HT-29 (cell line): ENCODE measurements at places on chromosomes 13 and 19. TPM values are rescaled to one million over a fixed set of nuclear protein-coding genes. Genes with fewer than 3 reads are reported as not detected.
A peak's percentile ranks its signal among the peaks of the same experiment; 100 is the strongest.

The ONECUT3 gene
- not detected in 2 replicates for total RNA-seq

The PALM3 gene
- 0.08 and 0.20 TPM in 2 replicates for total RNA-seq

The TNPO2 gene
- total RNA-seq = 24.5 TPM in 2 replicates

The DIRAS1 gene
- total RNA-seq = not detected in 2 replicates

The KCTD15 gene
- 25.4 and 28.1 TPM in 2 replicates for total RNA-seq

The TEX29 gene
- not detected in 2 replicates for total RNA-seq

DNA sequence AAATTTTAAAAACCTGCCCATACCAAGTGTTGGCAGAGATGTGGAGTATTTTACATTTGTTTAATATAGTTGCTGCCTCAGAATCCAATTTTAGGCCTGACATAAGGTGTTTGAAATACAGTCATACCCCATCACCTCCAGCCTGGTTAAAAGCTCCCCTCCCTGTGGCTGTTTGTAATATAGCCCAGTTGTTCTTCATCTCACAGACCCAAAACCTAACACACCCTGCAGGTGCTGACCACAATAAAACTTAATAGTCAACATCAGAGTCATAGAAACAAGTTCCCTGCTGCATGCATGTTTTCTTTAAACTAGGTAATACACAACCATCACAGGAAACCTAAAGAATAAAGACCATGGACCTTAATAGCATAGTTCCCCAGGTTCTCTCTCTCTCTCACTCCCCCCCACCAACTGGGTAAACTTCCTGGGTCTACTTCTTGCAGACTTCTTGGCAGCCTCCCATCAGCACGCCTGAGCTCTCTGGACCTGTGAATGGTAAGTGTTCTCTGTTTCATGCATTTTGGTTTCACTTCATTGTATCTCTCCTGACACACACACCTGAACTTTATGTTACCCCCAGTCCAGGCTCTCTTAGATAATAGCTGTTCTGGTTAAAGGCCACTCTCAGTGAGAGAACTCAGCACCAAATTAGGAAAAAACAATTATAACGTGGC, 1369.9 kb downstream of the EFNB2 start:
- DNase-seq = no peak

DNA sequence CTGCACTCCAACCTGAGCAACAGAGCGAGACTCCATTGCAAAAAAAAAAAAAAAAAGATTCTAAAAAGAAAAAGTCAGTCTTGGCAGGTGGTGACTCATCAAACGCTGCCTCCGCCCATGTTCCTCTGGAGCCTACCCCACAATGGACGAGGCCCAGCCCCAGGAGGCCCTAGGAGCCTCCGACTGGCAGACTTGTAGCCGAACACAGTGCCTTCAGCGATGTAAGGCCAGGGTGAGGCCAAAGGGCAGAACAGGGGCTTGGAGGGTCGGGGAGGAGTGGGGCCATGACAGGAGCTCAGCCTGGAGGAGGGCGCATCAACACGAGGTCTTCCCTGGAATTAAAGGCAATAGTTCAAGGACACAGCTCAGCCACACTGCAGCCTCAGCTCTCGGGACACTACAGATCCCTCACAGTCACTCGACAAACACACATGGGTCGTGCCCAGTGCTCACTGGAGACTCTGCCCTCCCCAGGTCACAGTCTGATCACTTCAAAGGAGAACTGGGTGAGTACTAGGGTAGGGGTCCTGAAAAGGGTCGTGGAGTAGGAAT, 5.1 kb downstream of the USE1 start:
- peak; percentile 43 for DNase-seq

- DNase-seq = no peak
These were observed 393.2 kb downstream of the DLEU7 start for GRCh38 chr13:50450279-50450678.

GRCh38 chr13:113220141-113220598, 10.8 kb downstream of the CUL4A start:
- DNase-seq = no peak

DNA sequence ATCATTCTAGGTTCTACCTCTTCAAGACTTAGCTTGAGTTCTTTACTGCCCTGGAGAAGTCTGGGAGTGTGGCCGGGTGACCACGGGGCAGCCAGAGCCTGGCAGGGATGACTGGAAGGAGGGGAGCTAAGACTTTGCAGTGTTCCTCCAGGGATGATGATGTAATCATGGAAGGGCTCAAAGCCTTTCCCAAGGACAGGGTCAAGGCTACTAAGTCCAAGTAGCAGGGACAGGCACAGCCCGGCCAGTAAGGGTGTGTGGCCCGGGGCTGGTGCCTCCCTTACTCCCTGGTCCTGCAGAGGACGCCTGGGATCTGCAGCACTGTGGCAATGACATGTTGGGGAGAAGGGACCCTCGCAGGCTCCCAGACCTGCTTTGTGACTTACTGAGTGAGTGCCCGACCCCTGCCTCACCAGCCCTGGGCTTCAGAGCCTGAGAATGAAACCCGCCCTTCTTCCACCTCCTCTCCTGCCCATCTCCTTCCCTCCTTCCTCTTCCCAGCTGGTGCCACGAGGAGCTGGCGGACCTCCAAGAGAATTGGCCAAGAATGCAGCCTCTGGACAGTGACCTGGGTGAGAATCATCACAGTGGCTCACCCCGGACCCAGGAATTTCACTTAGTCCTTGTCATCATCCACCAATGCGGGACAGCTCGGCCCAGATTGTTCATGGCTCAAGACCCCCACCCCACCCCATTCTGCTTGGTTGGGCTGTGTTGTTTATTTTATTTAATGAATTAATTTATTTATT, 15.6 kb upstream of the FBXO17 start:
- no peak for DNase-seq

GRCh38 chr13:27928353-27928804, 8.6 kb downstream of the PDX1 start:
- DNase-seq = no peak

DNA sequence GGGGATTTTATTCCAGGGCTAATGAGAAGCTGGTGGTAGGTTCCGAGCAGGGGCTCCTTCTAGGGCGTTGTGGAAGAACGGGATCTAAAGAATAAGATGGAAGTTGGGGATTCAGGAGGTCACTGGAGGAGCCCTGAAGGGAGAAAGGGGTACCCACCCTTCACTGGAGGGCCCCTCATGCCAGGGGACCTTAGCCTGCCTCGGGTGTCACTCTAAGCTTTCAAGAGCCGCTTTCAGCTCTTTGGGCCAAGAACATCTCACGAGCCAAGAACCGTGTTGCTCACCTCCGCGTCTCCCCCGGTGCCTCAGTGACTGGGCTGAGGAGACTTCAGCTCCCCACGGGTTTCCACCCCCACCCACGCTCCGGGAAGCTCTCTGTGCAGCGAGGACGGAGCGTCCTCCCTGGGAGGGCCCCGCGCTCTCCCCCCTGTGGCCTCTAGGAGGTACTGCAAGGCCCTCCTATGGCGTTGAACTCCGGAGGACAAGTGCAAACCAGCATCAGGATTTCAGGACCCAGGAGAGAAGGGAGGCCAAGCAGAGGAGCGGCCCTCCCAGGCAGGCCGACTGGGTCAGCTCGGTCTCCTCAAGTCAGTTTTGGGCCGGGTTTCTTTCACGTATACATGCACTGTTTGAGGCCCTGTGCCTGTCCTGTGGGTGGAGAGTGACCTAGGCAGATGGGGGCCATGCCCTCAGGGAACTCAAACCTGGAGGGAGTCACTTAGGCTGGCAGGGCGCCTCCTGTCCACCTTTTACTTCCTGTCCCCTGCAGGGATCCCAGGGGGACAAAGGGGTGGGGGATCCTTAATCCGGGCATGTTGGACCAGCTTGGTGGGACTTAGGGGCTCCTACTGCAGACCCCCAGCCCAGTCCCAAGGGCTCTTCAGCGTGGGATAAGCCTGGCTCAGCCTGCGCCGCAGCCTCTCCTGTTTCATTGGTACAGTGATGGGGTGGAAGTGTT, 5.1 kb upstream of the KRTDAP start:
- DNase-seq = peak; percentile 66

DNA sequence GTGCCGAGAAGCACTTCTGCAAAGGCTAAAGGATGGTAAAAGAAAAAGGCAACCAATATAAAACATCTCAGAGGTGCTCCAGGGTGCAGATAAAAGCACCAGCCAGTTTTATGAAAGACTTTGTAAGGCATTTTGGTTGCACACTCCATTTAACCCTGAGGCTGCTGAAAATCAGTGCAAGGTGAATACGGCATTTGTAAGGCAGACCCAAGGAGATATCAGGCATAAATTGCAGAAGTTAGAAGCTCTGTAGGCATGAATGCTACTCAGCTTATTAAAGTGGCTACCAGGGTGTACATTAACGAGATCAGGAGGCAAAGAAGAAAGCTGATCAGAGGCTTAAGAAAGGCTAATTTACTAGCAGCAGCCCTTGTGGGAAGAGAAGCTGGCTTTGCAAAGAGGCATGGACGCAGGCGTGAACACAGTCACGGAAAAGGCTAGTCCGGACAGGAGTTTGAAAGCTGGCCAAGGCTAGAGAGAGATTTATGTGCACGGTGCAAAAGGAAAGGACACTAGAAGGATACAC, 99.6 kb downstream of the ZNF429 start:
- DNase-seq = no peak
